ENCODE measurements at places on chromosomes 16 and 17.

- DNase-seq = peak; percentile 52
Measured at GRCh38 chr17:74274060-74274708, at the start of gene DNAI2. Gene DNAI2, plus strand, starts transcription at chr17:74274234. Its CDS starts 7,584 bp downstream, at chr17:74281818.

GRCh38 chr17:12877953-12878669 is 88.8 kb downstream of the ARHGAP44 start:
- no peak for DNase-seq

- no peak for DNase-seq
Measured at GRCh38 chr16:73122604-73123391, 74.9 kb upstream of the ZFHX3 start.

- DNase-seq = no peak
Measured at GRCh38 chr17:5381542-5381941, 37.9 kb downstream of the NUP88 start.
